ENCODE measurements at places on chromosomes 3 and 15.

DNA sequence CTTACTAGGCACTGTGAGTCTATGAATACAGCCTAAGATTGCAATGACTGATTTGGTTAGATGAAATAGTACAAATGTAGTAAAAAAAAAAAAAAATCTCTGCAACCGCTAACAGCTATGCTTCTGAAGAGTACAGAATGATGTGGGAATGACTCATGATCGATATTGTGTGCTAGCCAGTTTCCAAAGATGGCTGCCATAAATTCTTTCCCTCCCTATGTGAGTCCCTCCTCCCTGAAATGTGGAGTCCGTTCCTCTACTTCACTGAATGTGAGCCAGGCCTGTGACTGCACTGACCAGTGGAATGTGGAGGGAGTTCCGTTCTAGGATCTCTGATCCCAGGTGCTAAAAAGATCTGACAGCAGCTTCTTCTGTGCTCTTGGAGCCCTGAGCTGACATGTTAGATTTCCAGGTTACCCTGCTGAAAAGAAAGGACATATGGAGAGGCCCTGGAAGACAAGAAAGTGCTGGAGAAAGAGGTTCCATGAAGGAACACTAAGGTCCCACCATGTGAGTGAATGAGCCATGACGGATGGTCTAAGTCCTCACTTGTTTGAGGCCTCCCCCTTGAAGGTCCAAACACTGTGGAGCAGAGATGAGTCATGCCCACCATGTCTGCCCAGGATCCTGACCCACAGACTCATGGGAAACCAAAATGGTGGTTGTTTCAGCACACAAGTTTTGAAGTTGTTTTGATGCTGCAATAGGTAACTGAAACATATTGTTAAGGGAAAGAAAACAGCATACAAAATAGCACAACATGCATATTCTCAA is 46.3 kb downstream of the DGKG start:
- DNase-seq, result no peak

DNA sequence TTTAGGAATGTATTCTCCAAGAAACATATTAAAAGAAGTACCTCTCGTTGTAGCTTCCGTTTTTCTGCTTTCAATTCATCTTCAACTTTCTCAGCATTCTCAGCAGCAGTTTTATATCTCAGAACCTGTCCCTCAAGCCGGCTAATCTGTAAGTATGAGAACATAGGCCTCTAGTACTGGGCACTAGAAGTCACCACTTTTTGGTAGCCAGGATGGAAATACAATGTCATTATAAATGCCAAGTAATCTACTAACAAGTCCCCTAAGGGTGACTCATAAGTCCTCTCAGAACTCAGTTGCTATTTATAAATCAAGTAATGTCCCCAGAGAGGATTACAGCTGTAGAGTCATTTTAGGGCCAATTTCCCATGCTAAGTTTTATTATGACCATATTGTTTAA is 61.1 kb downstream of the MLH1 start:
- no peak for DNase-seq

DNA sequence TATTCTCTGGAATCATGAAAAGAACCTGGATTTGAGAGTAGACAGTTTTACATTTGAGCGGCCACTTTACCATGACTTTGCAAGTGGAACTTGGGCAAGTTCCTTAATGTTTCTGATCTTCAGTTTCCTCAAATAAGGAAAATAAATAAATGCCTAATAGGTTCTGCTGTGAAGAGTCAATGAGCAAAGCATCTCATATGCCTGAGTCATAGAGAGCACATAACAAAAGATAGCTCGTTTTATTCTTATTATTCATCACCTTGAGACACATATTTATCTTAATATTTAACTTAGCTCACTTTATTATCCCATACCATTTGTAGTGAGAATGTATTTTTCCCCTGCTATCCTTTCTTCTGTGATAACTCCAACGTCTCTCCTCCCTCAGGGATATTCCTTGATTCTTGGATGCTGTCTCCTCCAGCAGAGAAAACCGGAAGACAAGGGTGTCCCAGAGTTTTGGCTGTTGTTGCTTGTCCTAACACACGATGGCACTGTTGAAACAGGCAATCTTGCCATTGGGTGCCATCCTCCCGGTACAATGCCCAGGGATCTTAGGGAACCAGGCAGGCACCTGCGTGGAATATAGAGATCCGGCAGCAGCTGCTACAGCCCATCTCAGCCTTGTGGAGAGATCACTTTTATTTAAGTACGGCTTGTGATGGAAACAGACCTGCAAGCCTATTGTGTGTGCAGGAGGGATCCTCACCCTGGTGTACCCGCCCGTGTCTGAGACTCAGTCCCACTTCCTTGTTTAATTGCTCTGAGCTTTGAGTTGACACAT is 33.3 kb upstream of the VPS33B start:
- no peak for DNase-seq

DNA sequence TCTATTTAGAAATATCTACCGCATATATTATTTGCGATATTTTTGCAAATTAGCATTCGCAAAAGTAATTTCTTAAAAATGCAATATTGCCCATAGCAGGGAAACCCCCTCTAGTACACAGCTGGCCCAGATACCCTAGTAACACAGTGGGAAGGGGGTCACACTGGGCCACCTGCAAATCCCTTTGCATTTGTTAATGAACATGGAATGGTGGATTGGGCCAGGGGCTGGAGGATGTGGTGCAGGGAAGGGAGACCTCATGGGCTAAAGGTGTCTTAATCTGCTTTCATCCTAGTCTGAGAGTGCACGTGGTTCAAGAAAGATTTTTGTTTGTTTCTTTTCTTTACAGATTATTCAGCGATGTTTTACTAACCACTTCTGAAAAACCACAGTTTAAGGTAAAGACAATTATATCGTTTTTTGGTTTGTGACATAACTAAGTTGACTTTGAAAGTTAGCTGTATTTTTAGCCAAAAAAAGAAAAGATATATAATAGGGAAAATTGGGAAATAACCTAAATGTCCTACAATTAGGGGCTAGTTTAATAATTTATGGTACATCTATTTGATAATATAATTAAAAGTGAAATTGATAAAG is 30.0 kb downstream of the PDHB start:
- DNase-seq, result no peak

DNA sequence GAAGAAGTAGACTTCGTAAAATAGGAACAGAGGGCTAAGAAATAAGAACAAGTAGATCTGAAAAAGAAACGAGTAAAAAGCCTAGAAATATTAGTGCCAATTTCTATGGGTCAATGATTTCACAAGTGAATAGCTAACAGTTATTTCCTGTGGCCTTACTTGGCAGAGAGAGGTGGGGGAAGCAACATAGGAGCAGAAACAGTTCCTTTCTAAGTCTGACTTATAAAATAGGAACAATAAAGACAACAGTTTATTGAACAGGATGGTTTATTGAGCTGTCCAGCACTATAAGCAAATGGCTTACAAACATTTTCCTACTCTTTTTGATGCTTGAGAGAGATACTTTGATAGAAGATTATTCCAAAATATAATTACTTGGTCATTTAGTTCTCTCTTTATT is 37.9 kb downstream of the AGTR1 start:
- DNase-seq, result no peak

DNA sequence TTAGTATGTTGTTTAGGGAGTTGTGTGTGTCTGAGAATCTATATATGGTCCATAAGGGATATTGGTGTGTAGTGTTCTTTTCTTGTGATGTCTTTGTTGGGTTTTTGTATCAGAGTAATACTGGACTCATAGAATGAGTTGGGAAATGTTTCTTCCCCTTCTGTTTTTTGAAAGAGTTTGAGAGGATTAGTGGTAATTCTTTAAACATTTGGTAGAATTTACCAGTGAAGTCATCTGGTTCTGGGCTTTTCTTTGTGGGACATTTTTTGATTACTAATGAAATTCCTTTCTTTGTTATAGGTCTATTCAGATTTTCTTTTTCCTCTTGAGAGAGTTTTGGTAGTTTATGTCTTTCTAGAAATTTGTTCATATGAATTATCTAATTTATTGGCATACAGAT is 16.9 kb downstream of the ACKR2 start:
- no peak for DNase-seq

- no peak for DNase-seq
Observed at GRCh38 chr3:194740859-194741491, 55.3 kb downstream of the FAM43A start.

DNA sequence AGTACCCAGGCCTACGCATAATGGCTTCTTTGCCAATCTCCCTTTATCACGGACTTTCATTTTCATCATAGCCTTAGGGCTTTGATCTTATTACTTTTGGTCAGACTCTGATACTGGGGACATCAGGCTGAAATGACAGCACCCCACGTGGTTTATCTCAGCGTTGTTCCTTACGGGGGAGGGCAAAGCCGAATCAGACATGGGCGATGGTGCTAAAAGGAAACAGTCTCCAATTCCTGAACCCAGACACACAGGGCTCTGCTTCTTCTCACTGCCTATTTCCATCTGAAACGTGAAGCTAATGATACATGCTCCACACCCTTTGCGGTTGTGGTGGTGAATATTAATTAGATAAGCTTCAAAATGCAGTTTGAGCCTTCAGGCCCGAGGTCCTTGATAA is 59.4 kb upstream of the CD47 start:
- DNase-seq, result no peak

GRCh38 chr3:197375001-197375441 is 76.6 kb upstream of the DLG1 start:
- no peak for DNase-seq

All from stimulated activated CD4-positive, alpha-beta T cell treated with anti-CD3 and anti-CD28 coated beads, TNF-alpha, amount 100 ng/mL, for 48 hours (primary cell).